ENCODE measurements at places on chromosomes 7 and 10.

GRCh38 chr10:21492421-21492820 is 33.1 kb downstream of the SKIDA1 start:
- no peak for DNase-seq

DNA sequence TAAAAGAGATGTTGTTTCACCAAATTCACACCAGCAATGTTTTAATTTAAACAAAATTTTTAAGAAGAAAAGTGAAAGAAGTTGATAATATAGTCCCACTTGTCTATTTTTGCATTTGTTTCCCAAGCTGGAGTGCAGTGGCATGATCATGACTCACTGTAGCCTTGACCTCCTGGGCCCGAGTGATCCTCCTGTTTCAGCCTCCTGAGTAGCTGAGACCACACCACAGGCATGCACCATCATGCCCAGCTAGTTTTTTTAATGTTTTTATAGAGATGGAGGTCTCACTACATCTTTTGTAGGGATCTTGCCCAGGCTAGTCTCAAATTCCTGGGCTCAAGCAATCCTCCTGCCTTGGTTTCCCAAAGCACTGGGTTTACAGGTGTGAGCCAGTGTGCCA is 14.1 kb upstream of the NDUFA5 start:
- DNase-seq = peak; percentile 8

GRCh38 chr7:8084836-8085235 is 116.2 kb downstream of the GLCCI1 start:
- DNase-seq = no peak

- DNase-seq = no peak
These were observed 1.1 kb downstream of the ZNF511 start for GRCh38 chr10:133309720-133310398.

DNA sequence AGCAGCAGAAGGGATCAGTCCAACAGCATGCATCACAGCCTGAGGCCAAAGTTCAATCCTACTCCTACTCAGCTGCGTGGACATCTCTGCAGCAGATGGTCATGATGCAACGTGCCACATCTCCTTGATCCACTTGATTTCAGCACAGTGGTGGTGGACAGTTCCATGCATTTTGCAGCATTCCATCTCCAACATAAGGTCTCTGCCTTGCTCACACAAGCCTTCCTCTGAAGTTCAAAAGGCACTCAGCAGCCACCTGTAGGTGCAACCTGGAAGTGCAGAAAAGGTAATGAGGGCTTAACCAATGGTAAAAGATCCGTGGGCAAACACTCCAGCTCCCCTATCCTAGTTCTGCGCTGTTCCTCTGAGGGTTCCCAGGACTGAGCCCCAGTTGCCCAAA is 57.5 kb upstream of the CHCHD3 start:
- peak; percentile 38 for DNase-seq

All from fibroblast of skin of back (primary cell).